Skin of body (tissue), 3 donors: ENCODE measurements at places on chromosomes 3 and 15. TPM values are rescaled to one million over a fixed set of nuclear protein-coding genes. Genes with fewer than 3 reads are reported as not detected.
A peak's percentile ranks its signal among the peaks of the same experiment; 100 is the strongest.

Gene PPM1L
- 12.0 TPM for total RNA-seq

Gene FXR1
- 223 TPM for total RNA-seq

Gene SLC12A1
- not detected for total RNA-seq

Gene SV2B
- total RNA-seq, result 1.5 TPM

Gene SLC12A8
- total RNA-seq, result 4.3 TPM

Gene TERC
- total RNA-seq, result 69.1 TPM

Gene EPHA6
- total RNA-seq, result 2.2 TPM

Gene RASGRF1
- 0.30 TPM for total RNA-seq

Gene CLDN16
- total RNA-seq, result 0.69 TPM

Gene DLEC1
- 0.49 TPM for total RNA-seq

Gene EFCAB12
- total RNA-seq, result 0.10 TPM

DNA sequence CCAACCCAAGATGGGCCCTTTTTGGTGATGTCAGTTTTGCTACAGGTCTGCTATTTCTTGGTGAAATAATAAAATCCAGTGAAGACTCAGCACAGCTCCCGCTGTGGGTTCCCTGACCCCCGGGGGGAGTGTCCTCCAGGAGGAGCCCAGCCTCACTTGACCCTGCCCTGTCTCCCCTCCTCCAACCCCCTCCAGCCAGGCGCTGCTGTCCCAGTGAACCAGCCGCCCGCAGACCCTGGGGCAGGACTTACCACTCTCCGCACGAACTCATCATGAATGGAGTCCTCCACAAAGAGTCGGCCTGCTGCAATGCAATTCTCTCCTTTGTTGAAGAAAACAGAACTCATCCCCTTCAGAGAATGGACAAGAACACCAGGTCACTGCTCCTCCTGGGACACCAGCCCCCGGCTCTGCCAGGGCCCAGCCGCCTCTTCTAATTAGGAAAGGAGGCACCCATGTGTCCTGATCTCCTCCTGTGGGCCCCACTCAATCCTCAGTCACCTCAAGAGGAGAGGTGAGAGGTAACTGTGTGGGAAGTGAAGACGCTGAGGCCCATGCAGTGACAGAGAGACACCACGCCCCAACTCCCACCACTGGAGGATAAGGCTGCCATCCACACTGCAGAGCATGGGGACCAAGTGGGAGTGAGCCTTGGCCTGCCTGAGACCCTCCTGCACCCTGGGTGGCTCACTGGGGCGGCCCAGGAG, 28.8 kb upstream of the SLC41A3 start:
- no peak for DNase-seq

- DNase-seq, result no peak
Measured at GRCh38 chr3:95588473-95588872, 1225.9 kb upstream of the EPHA6 start.

DNA sequence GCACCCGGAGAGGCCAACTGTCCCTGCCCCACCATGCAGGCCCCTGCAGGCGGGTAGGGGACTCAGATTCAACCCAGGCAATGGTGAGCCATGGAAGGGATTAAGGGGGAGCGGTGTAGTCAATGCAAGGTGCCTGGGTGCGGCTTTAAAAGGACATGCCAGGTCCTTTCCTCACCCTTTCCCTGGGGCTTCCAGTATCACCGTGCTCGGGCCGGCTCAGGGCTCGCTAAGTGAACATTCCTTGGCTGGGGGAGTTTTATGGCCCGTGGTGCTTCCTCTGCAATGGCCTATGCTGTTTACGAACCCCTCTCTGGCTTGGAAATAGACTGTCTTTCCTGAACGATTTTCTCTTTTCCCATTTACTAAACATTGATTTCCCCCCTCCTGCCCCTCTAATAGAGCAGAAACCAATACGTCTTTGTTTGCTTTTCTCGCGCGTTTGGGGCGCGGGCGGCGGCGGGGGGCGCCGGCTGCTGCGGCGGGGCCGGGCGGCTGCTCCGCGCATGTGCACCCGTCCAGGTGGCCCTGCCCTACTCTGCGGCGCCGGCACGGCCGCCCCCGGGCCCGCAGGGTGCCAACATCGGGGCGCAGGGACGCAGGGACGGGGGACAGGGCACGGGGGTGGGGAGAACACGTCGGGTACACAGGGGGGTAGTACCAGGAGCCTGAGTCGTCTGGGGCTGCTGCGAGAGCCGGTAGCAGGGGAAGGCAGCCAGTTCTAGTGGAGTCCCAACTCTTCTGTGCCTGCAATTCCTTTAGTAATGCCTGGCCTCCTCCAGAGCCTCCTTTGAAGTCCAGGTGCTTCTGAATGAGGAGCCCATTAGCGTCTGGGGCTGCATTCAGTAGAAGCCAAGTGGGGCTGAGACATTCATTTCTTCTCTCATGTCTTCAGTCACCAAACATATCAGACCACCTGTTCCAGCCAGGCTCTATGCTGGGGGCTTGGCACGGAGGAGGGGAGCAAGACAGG, 26.9 kb upstream of the CACNA2D2 start:
- no peak for DNase-seq

DNA sequence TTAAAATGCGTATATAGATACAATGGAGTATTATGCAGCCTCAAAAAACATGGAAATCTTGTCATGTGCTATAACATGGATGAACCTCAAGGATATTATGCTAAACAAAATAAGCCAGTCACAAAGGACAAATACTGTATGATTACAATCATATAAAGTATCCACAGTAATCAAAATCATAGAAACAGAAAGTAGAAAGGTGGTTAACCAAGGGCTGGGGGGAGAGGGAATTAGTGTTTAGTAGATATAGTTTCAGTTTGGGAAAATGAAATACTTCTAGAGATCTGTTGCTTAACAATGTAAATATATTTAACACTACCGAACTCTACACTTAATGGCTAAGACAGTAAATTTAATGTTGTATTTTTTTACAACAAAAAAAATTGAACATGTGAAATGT, 9.0 kb downstream of the TOP2B start:
- DNase-seq, result no peak

DNA sequence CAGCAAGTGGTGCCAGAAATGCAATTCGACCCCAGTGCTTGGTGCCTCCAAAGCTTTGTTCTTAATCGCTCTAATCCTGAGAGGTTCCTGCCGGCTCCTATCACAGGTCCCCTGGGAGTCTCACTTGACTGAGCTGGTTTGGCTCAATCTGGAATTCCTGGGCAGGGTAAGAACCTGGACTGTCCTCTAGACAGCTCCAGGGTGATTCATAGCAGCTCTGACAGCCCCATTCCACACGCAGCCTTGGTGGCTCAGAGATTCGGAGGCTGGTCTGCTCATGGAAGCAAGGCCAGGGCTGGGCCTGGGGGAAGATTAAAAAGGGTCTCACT, 37.9 kb downstream of the MYO5C start:
- DNase-seq, result no peak

GRCh38 chr3:197201791-197202452, 96.5 kb downstream of the DLG1 start:
- DNase-seq, result no peak

GRCh38 chr3:57598765-57599360, 1.7 kb upstream of the ARF4 start:
- DNase-seq, result no peak

DNA sequence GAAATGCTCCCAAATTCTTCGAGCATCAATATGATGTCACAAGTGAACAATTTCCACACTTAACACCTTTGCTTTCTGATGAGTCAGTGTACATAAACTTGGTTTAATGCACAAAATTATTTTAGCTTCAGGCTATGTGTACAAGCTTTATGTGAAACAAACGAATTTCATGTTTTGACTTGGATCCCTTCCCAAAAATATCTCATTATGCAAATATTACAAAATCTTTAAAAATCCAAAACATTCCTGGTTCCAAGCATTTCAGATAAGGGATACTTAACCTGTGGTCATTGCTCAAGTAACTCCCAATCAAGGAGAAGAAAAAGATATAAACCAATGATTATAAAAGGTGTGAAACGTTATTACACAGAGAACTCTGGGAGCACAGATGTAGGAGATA, 25.2 kb downstream of the RAB5A start:
- DNase-seq, result no peak

- DNase-seq, result no peak
Measured at GRCh38 chr3:14699643-14700042, 24.7 kb downstream of the C3orf20 start.

DNA sequence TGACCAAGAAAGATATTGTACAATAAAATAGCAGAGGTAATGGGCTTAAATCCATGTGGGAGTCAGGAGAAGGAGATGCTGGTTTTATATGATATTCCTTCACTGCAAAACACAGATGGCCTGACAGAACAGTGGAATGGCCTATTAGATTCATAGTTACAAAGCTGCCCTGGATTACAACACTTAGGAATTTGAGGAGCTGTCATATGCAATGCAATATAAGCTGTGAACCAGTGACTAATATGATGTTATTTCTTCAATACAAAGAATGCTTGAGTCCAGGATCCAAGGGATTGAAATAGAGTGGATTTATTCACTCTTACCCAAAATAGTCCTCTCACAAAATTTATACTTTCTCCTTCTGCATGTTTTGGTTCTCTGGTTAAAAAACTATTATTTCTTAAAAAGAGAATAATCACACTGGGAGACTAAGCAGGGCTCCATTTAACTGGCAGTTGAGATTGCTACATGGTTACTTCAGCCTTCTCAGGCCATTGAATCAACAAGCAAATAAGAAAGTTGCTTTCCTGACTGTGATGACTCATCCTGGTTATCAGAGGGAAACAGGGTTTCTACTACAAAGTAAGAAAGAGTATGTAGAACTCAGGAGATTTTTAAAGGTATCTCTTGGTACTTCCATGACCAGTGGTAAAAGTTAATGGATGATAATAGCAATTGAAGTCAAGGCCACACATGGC, 79.8 kb upstream of the ZPLD1 start:
- no peak for DNase-seq

- peak; percentile 30 for DNase-seq
Measured at GRCh38 chr3:129440618-129441190, 680 bp downstream of the IFT122 start.

GRCh38 chr3:179750720-179751328, 98.0 kb downstream of the USP13 start:
- DNase-seq, result no peak

GRCh38 chr3:105365391-105366325, 1.1 kb upstream of the ALCAM start:
- DNase-seq, result peak; percentile 21

DNA sequence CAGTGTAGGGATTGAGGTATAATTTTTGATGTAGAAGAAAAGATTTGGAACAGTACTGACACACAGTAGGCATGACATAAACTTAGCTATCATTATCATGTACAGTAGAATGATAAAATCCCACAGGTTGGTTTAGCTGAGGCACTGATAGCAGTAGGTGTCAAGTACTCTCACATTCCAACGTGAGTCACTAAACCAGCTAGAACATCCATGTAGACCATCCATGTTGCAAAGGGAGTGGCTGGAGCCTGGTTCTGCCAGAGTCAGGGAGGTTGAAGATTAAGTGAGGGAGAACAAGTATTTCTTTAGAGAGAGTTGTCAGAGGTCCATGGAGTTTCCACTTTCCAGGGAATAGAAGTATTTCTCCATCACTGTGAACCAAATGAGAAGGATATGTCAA, 157.2 kb upstream of the TMEM108 start:
- no peak for DNase-seq

DNA sequence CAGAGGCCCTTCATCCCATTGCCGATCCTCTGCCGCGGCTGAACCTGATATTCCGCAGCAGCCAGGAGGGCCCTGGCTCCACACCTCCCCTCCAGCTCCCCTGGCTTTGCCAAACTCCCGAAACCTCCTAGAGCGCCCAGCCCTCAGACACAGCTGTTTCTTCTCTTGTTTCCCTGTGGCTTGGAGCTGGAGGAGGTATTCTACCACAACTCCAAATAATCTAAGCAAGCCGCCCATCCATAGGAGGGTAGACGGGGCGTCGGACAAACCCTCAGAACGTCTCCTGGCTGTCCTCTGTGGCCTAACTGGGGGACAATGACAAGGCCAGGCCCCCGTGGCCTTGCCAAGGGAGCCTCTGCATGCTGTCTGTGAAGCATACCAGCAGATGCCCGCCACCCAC, 10.4 kb downstream of the PLA2G4D start:
- DNase-seq, result no peak

GRCh38 chr3:32226875-32227500, 11.5 kb upstream of the CMTM8 start:
- DNase-seq, result no peak

DNA sequence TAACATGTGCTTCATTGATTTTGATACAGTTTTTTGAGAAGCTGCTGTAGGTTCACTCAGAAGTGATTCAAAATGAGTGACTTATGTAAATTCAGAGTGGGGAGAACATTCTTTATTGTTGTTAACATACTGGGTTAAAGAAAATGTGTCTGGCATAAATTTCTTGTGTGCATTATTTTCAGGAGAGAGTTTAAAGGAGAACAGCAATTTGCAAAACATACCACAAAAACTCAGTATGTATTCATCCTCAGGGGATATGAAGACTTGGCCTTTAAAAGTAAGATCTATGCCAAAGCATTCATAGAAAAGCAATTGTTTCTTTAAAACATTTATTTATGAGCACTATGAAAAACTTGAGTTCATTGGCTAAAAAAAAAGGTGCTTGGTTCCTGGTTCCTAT, 1089.8 kb downstream of the ROBO2 start:
- peak; percentile 69 for DNase-seq

GRCh38 chr3:549636-550035, 353.1 kb downstream of the CHL1 start:
- DNase-seq, result no peak

GRCh38 chr3:120421926-120422325, 28.9 kb downstream of the FSTL1 start:
- no peak for DNase-seq

- DNase-seq, result no peak
Measured at GRCh38 chr3:104190681-104191080, 1176.0 kb upstream of the ALCAM start.

DNA sequence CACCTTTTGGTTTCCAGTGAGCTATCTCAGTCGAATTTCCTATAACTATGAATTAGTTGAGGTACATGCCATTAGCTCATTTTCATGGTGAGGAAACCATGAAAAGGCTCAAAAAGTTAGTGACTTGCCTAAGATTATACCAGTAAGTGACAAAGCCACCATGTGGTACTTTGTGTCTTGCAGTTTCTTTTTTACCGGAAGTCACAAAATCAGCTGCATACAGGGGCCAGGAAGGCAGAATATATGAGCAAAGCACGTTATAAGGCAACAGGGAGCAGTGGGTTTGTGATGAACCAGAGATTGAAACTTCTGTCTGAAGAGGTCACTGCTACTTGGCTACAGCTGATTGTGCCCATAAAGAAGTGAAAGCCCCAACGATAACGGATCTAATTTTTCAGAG, 50.3 kb downstream of the CMTM8 start:
- DNase-seq, result no peak

DNA sequence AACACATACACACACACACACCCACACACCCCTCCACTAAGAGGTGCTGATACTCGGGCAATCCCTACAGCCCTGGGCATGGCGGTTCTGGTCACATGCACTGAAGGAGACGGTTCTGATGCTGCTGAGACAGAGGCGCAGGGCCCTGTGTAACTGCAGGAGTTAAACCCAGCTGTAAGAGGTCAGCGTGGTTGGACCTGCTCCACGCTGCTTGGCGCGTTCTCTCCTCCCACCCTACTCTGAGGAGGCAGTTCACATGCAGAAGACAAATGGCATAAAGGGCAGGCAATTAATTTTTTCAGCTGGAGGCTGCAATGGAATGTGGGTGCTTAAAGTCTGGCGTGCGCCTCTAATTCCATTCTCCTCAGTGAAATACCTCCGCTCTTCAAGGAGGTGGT, 35.2 kb downstream of the GRK7 start:
- no peak for DNase-seq
